NT2/D1 (cell line): ENCODE measurements at places on chromosomes 16 and 17.

DNA sequence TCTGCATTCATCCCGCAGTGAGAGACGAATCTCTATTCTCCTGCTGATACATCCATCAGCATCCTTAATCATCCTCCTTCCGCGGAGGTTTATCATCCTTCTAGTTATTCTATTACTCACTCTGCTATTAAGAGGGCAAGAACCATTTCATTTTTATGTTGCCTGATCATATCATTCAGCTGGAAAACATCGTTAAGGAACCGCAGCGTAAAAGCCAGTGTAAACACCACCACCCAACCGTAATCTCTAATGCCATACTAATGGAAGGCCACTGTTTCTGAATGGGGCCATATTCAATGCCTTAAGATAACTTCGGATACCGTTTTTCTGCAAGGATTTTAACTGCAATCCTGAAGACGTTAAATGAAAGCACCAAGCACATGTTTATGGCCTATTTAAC, 36.7 kb upstream of the ERCC4 start:
- no peak for DNase-seq

DNA sequence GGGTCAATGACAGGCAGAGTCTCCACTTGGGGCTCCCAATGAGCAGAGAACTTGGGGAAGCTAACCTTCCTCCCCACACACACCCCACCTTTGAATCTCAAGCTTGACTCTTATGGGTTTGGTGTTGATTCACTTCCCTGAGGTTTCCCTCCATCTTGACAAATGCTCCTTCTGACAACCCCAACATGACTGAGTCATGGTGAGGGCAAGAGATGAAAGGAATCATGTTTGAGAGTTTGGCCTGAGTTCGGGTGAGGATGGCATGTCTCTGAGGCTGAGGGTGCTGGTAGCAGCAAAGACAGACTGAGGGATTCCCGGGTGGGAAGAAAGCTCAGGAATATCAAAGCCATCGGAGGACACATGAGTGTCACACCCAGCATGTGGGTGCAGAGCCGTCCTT, 18.7 kb downstream of the KRT9 start:
- DNase-seq = no peak

DNA sequence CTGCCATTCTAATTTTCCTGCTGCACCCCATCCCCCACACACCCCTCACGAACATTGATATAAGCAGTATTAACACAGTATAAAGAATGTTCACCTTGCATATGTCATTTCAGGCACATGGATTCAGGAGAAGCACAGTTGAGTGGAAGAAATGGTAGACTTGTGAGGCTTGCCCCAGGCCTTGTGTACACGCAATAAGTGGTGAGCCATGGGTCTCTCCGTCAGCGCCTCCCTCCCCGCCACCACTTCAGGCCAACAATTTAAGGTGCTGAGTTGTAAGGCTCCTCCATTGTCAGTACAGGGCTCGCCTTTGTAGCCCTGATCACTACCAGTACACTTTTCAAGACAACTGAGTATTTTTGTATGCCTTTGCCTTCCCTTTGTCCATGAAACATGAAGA, 12.2 kb upstream of the CLEC18C start:
- DNase-seq = no peak

GRCh38 chr17:64281962-64282752, 19.1 kb upstream of the TEX2 start:
- DNase-seq = peak; percentile 49

- DNase-seq = no peak
Observed at GRCh38 chr16:62709794-62710193, 673.6 kb upstream of the CDH8 start.

DNA sequence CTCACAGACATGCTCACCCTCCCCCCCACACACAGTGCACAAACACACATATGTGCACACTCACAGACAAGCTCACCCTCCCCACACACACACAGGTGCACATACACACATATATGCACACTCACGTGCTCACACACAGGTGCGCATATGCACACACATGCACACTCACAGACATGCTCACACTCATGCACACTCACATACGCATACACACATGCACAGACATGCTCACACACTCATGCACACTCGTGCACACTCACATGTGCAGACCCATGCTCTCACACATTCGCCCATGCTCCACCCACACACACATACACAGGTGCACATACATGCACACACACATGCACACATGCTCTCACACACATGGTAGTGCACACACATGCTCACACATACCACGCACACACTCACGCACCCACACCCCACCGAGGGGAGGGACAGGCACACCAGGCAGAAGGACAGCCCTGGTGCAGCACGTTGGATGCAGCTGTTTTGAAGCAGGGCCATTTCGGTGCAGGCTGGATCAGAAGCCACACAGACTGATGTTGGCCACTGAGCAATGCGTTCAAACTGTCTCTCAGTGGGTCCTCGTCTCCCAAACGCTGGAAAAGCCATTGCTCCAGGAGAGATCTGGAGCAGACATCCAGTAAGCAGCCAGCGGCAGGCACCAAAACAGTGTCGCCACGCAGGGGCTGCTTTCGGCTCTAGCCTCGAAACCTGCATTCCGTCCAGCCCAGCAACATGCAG, 86.2 kb upstream of the ZNF469 start:
- DNase-seq = no peak

GRCh38 chr16:23868136-23868535, 32.4 kb downstream of the PRKCB start:
- no peak for DNase-seq

GRCh38 chr17:81398832-81399411, 3.7 kb downstream of the BAHCC1 start:
- DNase-seq = no peak
